Ovary (tissue), 10 donors: ENCODE measurements at places on chromosomes 3 and 15. TPM values are rescaled to one million over a fixed set of nuclear protein-coding genes. Genes with fewer than 3 reads are reported as not detected.

SLC25A20 gene
- 5.6 TPM for total RNA-seq

ARHGAP11A gene
- 3.1 TPM for total RNA-seq

IGF2BP2 gene
- 13.7 TPM for total RNA-seq

DNA sequence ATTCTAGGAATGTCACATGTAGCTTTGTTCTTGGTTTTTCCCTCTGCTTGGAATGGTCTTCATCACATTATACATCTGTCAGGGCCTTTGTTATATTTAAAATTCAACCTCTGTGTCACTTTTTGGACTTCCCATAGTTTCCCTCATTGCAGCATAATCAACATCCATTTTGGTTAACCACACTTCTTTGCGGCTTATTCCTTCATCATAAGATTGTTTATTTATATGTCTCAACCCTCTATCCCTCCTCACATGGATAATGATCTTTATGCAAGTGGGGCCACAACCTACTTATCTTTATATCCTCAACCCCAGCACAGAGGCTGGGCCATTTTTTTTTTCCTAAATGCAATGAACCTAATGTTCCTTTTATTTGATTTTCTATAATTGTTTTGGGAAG is 260.0 kb upstream of the THBS1 start:
- no peaks in the 10 kb centered on the region for H3K36me3 ChIP-seq
- no peak overlapping the region for H3K27ac ChIP-seq
- DNase-seq, result no peak
- no peaks in the 10 kb centered on the region for H3K4me1 ChIP-seq

DNA sequence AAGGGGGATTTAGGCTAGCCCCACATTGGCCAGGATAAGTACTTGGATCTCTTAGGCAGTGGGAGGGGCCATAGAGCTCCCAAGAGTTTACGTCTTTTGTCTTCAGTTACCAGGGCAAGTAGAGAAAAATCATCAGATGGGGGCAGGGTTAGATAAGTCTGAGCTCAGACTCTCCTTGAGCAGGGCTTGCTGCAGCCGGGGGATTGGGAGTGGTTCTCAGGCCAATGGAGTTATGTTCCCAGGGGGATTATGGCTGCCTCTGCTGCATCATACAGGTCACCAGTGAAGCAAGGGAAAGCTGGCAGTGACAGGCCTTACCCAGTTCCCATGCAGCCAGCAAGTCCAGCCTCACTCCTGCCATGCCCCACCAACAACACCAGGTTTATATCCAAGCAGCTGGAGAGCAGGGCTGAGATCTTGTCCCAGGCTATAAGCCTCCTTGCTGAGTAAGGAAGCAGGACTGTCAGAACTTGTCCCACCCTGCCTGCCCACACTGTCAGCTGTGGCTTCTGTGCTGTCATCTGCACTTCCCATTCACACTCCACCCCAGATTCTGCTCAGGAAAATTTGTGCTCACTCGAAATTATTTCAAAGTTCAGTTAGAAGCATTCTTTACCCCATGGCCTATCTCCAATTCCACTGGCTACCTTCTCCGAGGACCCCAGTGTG is 215.3 kb downstream of the FAM43A start:
- H3K27me3 ChIP-seq, result no peaks in the 10 kb centered on the region
- H3K4me1 ChIP-seq, result no peaks in the 10 kb centered on the region
- no peak overlapping the region for H3K4me3 ChIP-seq
- no peaks in the 10 kb centered on the region for H3K36me3 ChIP-seq

DNA sequence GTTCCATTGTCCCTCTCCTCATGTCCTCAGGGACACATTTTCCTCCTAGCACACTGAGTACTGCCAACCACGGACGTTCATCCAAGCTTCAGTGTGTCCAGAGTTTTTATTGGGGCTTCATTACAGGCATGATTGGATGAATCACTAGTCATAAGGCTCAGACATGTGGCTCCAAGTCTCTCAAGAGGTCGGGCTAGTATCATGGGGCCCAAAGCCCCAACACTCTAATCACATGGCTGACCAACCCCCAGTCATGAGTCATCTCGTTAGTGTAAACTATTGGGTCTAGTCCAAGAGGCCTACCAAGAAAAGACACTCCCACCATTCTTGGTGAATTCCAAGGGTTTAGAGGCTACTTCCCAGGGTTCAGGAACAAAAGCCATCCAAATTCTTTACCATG is 4.4 kb downstream of the TERC start:
- H3K36me3 ChIP-seq, result no peaks in the 10 kb centered on the region
- no peak overlapping the region for H3K27ac ChIP-seq
- no peak overlapping the region for H3K4me3 ChIP-seq

- no peaks in the 10 kb centered on the region for H3K27me3 ChIP-seq
- H3K4me1 ChIP-seq, result no peaks in the 10 kb centered on the region
- no peaks in the 10 kb centered on the region for H3K36me3 ChIP-seq
Measured at GRCh38 chr3:13565581-13566452, 16.9 kb downstream of the FBLN2 start.

DNA sequence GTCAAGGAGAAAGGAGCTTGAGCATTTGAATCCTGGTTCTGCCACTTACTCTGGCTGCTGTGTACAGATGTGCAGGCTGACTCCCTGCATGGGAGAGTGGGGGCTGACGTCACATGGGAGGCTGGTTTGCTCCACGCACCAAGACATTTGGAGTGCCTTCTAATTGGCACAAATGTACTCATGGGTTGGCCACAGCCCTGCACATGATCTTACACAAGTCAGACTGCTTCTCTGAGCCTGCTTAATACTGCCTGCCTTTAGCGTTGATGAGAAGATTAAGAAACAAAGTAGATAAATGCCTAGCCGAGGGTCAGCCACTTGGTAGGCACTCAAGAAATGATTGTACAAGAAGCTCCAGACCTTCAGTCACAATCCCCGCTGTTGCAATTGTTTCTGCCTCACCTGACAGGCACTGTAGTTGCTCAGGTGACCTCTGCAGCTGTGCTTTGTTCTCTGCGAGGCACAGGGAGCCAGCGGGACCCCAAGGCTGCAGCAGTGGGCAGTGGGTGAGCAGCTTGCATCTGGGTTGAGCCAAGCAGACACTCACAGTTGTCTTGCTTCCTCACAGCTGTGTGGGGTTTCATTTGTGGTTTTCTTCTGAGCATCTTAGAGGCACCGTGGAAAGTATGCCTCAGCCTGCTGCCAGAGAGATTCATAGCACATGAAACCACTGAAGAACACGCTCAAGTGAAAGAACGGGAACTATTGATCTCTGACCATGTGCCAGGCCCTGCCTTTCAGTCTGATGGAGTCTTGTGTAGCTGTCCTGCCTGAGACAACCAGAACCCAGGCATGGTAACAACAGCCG is 33.1 kb downstream of the GRK7 start:
- H3K36me3 ChIP-seq, result no peaks in the 10 kb centered on the region
- H3K4me1 ChIP-seq, result peaks cover 16% of the 10 kb centered on the region
- H3K27ac ChIP-seq, result peak overlapping the region; percentile 43
- no peaks in the 10 kb centered on the region for H3K27me3 ChIP-seq
- DNase-seq, result no peak
- no peak overlapping the region for H3K4me3 ChIP-seq

DNA sequence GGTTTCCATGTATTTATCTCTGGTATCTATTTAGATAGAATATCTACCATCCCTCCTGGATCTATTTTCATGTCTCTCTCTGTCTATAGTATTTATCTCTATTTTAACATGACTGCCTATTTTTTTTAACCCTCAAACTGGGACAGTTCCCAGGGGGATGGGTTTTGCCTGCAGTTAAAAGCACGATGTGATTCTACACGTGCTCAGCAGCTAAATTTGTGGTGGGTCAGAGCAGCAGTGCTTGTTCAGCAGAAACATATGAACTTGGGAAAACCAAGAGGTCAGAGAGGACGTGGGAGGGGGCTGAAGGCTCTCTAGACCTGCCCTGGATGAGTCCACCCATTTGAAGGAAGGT is 189.2 kb downstream of the NTRK3 start:
- no peak overlapping the region for H3K27ac ChIP-seq
- no peak for DNase-seq
- H3K4me3 ChIP-seq, result no peak overlapping the region
- no peaks in the 10 kb centered on the region for H3K36me3 ChIP-seq
- no peaks in the 10 kb centered on the region for H3K27me3 ChIP-seq
- no peaks in the 10 kb centered on the region for H3K4me1 ChIP-seq

DNA sequence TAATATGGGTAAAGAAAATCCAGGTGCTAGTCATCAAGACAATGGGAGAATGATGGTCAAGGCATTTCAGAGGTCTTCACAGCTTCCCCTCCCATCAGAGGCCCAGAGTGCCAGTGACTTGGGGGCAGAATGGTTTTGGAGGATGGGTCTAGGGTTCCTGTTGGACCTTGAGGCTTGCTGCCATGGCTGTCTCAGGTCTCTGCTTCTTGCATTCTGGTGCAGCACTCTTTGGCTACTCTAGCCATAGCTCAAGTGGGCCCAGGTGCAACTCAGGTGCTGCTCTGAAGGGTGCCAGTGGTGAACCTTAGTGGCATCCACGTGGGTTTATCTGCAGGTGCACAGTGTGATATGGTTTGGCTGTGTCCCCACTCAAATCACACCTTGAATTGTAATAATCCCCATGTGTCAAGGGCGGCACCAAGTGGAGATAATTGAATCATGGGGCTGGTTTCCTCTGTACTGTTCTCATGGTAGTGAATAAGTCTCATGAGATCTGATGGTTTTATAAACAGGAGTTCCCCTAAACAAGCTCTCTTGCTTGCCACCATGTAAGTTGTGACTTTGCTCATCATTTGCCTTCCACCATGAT is 48.5 kb upstream of the PEX5L start:
- H3K4me3 ChIP-seq, result no peak overlapping the region
- H3K36me3 ChIP-seq, result no peaks in the 10 kb centered on the region
- no peak for DNase-seq
- H3K4me1 ChIP-seq, result no peaks in the 10 kb centered on the region
- no peak overlapping the region for H3K27ac ChIP-seq

- H3K36me3 ChIP-seq, result no peaks in the 10 kb centered on the region
- no peak overlapping the region for H3K27ac ChIP-seq
- H3K4me1 ChIP-seq, result peaks cover 29% of the 10 kb centered on the region
- H3K27me3 ChIP-seq, result no peaks in the 10 kb centered on the region
Measured at GRCh38 chr3:72176537-72177041, 391.6 kb upstream of the PROK2 start.

DNA sequence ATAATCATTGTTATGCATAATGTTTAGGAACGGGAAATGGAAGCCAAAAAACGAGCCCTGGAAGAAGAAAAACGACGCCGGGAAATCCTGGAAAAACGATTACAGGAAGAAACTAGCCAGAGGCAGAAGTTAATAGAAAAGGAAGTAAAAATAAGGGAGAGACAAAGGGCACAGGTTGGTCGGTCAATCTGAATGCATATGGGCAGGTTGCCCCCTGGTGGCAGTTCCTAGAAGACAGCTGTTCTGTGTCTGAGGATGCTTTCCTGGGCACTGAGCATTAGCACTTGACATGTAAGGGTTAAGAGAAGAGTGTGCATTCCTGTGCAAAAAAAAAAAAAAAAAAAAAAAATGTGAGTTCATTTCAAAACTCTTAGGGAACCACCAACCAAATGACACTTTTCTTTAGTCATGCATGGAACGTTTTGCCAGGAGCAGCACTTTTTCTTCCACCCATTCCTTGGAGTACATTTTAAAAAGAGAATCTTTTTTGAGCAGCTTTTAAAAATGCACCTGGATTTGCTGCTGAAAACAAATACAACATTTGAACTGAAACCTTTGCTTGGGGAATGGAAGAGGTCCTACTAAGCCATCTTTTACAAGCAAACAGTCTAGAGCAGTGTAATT is 11.1 kb upstream of the ABHD10 start:
- H3K36me3 ChIP-seq, result no peaks in the 10 kb centered on the region
- no peaks in the 10 kb centered on the region for H3K27me3 ChIP-seq
- peak; percentile 71 for DNase-seq

DNA sequence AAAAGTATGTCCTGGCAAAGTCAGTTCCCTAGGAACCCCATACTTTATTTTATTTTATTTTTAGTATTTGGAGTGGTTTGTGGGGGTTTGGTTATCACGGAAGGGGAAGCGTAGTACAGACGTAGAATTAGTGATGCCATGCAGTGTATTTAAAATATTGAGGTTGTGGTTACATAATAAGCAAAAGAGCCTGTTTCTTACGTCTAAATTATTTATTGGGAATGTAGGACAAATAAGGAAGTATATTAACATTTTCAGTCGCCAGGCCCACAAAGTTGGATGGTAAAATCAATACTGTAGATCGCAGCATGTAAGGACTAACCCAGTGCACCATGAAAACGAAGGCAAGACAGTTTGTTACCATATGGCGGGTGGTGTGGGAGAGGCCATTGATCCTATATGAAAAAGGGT is 558 bp downstream of the DTWD1 start:
- H3K27ac ChIP-seq, result peak overlapping the region; percentile 57
- peaks cover 6% of the 10 kb centered on the region for H3K4me1 ChIP-seq
- peak overlapping the region; percentile 81 for H3K4me3 ChIP-seq

DNA sequence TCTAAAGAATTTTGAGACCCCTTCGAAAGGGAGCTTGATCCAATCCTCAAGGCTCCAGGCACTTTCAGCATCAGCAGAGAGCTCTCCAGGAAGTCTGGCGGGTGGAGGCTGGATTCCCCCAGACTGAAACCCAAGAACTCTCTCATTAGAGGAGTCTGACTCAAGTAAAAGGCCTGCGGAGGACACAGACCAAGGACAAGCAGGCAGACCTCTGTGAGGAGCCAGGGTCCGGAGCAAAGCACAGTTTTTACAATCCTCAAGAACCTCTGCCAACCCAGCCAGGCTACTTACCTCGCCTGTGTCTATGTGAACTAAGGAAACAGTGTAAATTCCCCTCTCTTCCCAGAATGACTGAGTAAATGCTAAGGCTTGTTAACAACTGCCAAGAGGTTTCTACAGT is 86.2 kb downstream of the FBN1 start:
- peak overlapping the region; percentile 64 for H3K27ac ChIP-seq
- no peak overlapping the region for H3K4me3 ChIP-seq
- peak; percentile 64 for DNase-seq
- H3K27me3 ChIP-seq, result no peaks in the 10 kb centered on the region

DNA sequence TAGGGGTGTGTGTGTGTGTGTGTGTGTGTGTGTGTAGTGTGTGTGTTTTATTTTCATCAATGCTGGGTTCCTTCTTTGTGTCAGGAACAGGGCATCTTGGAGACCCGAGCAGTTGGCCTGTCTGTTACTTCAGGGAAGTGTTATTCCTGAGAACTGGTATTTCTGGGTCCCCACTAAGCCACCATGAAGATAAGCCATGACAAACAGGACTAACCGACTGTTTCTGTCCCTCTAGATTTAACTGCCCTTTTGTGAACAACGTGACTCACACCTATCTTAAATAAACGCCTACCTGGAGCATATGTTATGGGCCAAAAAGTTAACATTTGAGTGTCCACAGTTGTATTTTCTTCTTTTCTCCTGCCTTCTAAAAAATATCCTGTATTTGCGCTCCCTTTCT is 19.5 kb downstream of the SIDT1 start:
- H3K4me3 ChIP-seq, result no peak overlapping the region
- H3K27ac ChIP-seq, result no peak overlapping the region
- no peak for DNase-seq
- H3K27me3 ChIP-seq, result no peaks in the 10 kb centered on the region
- H3K4me1 ChIP-seq, result no peaks in the 10 kb centered on the region

DNA sequence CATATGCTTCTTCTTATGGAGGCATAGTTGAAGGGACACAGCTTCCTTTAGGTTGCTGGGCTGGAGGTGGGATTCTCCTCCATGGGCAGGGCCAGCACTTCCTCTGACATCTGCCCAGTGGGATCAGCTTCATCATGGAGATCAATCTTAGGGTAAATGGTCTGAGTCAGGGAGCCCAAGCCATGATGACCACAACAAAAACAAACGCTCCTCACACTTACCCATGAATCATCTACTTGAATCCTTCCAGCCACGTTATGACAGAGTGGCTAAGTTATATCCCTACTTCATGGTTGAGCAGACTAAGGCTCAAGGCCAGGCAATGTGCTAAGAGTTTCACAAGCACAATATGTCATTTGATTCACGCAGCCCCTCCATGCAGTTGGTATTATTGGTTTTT is 87.2 kb upstream of the NMNAT3 start:
- no peaks in the 10 kb centered on the region for H3K27me3 ChIP-seq
- H3K4me1 ChIP-seq, result peaks cover 2% of the 10 kb centered on the region
- no peak overlapping the region for H3K27ac ChIP-seq
- no peaks in the 10 kb centered on the region for H3K36me3 ChIP-seq
- no peak overlapping the region for H3K4me3 ChIP-seq
